ENCODE measurements at places on chromosomes 2 and 18. TPM values are rescaled to one million over a fixed set of nuclear protein-coding genes. Genes with fewer than 3 reads are reported as not detected.

- DNase-seq = no peak
Observed at GRCh38 chr2:11665510-11666362, 4.3 kb downstream of the NTSR2 start.

GRCh38 chr2:137672989-137673552, 291.2 kb upstream of the HNMT start:
- DNase-seq = no peak

DNA sequence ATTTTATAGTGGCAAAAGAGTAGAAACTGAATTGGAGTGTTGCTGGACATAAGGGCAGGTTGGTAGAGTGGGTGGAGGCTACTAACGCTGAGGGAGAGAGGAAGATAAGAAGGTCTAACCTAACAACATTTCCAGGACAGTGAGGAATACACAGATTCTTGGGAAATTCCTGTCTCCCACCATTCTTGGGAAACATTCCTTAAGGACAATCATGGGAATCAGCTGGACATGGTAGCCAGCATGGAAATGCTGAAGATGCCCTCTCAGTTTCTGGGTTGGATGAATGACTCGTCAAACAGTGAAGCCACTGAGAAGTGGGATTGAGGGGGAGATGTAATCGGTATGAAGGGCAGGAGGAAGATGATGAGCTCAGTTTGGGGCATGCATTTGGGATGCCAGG, 265.4 kb downstream of the AFF3 start:
- DNase-seq = no peak

The ATG16L1 gene
- total RNA-seq = 20.5 TPM

The ASAP2 gene
- 55.2 TPM for total RNA-seq

The LRP2 gene
- not detected for total RNA-seq

All from aorta (tissue), 5 donors.